Stimulated activated CD8-positive, alpha-beta memory T cell treated with anti-CD3 and anti-CD28 coated beads, Interleukin-12 subunit alpha, Interleukin-12 subunit beta, amount 100 ng/mL, for 4 hours (primary cell): ENCODE measurements at places on chromosomes 2 and 18.

DNA sequence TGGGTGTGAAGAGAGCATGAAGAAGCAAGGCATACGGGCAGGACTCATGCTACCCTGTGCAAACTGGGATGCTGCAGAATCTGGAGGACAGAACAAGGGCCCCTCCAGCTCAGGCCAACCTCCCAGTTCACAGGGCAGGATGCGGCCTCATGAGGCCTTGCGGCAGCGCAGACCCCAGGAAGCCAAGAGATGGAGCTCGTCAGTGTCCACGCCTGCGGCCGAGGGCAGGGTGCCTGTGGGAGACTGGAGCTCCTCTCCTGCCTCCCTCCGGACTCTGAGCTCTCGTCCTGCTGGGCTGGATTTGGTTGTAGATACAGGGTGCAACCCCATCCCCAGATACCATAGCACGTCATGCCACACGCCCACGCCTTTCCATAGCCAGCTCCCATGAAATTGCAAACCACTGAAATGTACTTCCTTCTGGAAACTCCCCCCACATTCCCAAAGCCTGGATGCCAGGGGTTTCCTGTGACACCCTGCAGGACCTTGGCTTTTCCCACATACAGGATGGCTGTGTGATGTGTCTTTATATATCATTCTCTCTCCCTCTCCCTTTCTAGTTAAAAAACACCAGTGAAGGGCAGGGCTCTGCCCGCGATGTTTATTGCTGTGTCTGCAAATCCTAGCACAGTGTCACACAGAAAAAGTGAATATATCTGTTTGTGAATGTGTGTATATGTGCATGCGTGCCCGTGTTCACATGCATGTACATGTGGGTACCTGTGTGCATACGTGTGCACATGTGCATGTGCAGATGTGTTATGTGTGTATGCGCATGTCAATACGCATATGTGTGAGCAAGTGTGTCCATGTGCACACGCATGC lies 12.3 kb upstream of the SNTG2 start:
- no peak for DNase-seq

DNA sequence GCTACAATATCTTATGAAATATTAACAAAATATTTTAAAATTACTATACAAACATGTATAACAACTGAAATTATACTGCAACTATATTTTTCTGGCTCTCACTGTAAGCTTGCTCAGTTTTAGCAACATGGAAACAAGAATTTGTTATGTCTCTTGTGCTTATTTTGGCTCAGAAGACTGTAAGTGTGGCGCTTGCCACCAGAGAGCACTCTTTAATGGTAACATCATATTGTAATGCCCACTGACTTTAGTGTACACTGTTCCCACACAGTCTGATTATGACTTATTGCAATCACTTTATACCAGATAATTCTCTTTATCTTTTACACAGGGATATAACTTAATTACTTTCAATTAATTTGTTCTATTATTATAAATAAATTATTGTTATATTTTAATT lies 1500.6 kb upstream of the TMEFF2 start:
- no peak for DNase-seq

- DNase-seq: no peak
Measured at GRCh38 chr2:132978840-132979239, 308.8 kb upstream of the LYPD1 start.

DNA sequence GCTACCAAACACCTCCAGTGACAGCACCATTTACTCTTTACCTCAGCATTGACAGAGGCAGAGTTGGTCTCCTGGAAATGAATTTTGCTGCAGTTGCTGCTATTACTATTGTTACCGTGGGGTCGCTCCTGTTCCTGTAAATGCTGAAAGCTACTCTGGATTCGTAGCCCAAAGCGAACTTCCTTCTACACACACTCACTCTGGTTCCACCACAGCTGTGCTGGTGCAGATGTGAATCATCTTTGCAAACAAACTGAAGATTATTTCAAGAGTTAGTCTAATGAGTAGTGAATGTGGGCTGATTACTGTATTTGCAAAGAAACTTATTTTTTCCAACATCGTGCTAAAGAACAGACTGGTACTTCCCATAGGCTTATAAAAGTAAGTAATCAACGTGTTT lies 304.0 kb downstream of the LPIN1 start:
- no peak for DNase-seq

GRCh38 chr2:231378026-231378722 lies 17.3 kb upstream of the B3GNT7 start:
- DNase-seq: no peak

DNA sequence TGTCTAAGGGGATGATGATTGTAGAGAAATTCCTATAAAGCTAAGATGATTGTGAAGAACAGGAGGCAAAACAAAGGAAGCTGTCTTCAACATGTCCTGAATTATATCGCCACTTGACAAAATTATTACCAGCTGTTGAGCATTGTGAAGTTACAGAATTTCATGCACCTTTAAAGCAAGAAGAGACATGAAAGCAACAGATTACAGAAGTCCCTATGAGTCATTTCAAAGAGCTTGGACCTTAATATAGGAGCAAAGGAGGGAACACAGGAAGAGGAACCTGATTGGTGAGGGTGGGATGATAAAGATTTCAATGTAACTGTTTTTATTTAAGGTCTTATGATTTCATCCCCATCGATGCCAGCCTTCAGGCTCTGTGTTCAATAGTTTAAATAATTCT lies 526.9 kb upstream of the HNMT start:
- no peak for DNase-seq

- no peak for DNase-seq
Measured at GRCh38 chr2:235582081-235582686, 88.3 kb downstream of the AGAP1 start.

DNA sequence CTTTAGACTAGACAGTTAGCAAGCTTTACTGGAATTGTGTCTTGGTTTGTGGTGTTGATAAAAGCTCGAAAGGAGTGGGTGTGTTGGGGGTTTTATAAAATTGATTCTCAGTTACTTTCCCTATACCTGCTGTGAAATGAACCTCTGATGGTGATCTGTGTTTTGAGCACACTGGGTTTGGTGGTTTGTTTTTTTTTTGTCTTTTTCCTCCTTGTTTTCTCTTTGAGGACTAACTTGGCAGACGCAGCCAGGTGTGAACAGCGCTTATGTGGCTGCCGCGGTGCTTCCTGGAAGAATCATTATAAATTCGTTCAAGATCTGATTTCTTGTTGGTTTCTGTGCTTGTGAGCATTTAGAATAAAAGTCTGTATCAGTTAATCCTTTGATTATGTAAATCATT lies 28.5 kb downstream of the GRHL1 start:
- DNase-seq: no peak
